ENCODE measurements at places on chromosomes 13 and 19.

DNA sequence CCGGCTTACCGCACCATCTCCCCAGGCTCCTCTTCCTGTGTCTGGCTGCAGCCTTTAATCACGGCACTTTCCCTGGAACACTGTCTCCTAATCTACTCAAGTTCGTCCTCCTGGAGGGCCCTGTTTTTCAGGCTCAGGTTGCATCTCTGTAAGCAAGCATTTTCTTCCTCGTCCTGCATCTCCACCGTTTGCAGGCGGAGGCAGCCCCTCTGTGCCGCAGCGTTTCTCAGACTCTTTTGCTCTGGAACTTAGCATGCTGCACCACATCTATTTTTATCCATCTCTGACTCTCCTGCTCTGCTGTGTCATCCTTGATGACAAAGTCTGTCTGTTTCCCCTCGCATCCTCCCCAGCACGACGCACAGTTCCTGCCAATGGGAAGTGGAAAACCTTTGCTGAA is 117.5 kb downstream of the ATP8A2 start:
- DNase-seq, result no peak

- no peak for DNase-seq
Measured at GRCh38 chr13:71786875-71787274, 80.1 kb downstream of the DACH1 start.

DNA sequence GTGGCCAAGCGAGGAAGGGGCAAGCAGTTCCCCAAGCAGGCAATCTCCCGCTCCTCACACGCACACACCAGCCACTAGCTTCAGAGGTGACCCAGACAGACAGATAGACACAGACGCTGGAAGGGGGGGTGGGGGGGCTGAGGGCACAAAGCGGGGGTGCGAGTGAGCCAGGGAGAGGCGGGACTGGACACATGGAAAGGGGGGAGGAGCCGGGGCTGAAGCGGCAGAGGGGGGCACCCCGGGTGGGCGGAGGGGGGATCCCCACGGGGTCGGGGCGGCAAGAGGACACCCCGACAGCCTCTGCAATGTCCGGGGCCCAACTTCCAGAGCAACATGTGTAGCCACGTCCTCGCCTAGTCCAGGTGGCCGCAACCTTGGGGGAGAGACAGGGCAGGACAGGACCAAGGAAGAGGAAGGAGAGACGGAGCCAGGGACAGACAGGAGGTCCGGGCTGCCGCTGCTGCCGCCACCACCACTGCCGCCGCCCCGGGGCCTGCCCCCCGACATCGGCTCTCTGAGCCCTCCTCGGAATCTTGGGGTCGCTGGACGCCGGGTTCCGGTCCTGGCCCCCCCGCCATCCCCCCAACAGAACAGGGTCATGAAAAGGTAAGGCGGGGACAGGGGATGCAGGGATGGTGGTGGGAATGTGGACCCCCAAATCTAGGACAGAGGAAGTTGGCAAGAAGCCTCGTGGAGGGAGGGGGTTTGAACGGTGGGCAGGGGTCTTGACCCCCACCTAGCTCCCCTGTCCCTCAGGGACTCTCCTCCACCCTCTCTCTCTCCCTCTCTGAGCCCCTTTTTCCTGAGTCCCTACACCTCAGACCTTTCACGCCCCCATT is 1.1 kb downstream of the GRIN2D start:
- no peak for DNase-seq

DNA sequence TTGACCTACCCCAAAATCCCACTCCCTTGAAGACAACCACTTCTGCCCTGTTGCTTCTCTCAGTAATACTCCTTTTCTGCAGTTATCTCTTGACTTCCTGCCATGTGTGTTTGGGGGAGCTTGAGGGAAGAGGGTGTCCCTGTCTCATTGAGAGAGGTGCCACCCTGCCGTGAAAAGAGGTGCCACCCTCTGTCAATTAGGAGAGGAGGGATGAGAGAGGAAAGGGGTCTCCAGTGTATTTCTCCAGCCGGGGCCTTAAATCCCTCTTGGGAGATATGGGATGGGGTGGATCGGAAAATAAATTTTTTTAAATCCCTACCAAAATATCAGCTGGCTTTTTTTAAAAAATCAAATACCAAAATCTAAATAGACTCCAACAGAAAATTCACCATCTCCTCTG is 16.5 kb downstream of the PLD3 start:
- no peak for DNase-seq

DNA sequence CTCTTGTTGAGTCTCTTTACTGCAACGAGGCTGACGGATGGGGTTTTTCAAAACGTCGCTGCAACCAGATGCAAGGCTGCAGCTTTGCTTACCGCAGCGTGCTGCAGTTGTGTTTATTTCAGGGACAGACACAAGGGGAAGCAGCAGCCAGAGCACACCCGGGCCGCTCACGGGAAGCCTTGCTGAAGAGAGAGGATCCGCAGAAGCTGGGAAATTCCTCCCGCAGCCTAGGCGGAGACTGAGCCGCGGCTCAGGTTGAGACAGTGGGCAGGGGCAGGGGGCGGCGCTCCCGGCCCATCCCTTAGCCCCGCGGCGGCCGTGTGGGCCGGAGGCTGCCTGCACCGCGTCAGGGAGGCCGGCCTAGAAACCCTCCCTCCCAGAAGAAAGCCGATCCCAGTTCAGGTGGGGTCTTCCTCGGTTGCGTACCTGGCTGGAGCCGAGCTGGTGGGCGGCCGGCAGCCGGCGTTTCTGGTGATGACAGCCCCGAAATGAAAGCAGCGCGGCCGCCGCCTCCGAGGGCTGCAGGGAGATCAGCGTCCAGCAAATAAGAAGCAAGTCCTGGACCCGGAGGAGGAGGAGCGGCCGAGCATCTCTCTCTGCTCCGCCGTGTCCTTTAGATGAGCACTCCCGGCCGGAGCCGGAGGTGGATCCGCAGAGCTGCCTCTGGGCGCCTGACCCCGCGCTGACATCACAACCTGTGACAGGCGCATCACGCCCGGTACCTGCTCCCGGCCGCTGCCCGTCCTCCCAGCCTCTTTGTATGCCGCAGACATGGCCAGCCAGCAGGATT is at the start of gene FRY:
Gene FRY, plus strand, starts transcription at position 750 of the 790 bp plus-strand sequence. Its CDS starts 22 bp downstream, at position 772.
- DNase-seq, result peak; percentile 43

- no peak for DNase-seq
Measured at GRCh38 chr13:72850959-72851677, 69.2 kb downstream of the PIBF1 start.

- no peak for DNase-seq
Measured at GRCh38 chr19:57664269-57665127, 4.2 kb upstream of the ZSCAN4 start.

DNA sequence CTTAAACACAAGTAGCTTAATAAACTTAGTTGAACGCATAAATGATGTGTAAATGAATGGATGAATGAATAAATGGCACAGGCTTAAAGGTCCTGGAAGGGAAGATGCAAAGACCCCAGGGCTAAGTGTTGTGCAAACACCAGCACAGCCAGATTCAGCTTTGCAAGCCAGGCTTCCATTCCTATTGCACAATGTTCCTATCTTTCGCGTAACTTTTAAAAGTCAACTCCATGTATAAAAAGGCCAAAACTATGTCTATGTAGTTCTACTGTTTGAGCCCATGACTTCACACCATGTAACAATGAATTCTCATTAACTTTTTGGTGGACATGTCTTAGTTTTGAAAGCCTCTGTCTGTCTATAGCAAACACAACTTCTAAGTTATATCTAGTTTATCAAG is 226.0 kb downstream of the NALCN start:
- DNase-seq, result no peak

DNA sequence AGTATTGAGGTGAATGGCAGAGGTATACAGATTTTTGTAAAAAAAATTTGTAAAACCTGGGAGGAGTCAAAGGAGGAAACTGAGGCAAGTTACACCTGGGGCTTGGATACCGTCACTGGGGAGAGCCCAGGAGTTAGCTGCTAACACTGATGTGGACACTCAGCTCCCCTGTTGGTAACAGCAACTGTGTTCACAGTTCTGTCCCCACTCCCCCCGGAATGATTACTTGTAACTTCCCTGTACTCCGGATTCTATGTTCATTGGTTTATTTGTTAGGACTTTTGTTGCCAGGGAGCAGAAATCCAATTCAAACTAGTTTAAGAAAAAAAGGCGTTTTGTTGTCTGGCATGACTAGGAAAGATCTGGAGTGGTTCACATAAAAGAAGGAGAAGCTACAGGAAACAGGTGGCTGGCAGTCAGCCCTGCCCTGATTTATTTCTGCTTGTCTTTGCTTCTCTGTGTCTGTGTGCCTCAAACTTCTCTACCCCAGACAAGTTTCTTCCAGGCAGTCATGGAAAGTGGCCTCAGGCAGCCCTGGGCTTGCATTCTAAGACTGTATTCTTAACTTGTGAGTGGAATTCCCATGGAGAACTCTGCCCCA is 2.3 kb upstream of the GPR12 start:
- DNase-seq, result no peak

DNA sequence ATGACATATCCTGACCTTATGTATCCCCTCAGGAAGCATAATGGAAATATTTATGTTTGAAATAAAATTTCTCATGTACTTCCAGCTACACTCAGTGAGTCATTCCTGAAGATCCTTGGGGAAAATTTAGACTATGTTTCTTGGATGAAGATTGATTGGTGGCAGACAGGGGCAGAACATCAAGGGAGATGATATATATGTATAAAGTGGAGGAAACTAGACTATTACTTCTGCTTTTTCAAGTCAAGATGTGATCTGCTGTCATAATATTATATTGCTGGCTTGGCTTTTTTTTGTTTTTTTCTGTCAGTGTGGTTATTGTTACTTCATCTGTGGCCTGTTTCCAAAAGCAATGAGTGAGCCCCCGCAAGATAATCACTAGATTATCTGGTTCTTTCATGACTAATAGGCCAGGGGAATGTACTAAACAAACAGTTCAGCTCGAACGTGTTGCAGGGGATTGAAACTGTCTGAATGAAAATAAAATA is 87.2 kb upstream of the TNFSF11 start:
- DNase-seq, result no peak

DNA sequence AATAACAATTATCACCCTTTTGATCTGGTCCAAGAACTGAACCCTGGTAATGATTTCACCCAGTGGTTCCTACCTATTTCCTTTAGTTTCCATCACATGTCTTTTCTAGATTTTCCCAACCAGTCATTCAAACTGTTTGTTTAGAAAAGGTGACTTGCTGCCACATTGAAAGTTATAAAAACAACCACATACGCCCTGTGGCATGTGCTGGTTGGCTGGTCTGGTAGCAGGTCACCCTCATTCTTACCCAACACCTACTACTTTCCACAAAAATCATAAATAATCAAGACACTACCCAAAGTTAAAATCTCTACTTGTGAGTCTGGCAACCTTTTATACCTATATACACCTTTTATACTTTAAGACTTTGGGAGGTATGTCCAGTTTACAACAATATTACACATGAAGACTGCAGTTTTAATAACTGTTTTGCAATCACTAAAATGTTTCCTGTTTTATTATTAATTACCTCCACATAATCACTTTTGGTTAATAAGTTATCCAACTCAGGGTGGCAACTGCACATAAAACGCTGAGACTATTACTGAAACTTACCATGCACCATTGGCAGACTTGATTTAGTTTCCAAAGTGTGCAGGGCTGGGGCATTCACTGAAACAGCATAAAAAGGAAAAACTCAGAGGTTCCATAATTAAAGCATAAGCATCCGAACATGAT is 38.9 kb downstream of the DZIP1 start:
- no peak for DNase-seq

- DNase-seq, result no peak
Measured at GRCh38 chr13:109818886-109819285, 32.5 kb upstream of the IRS2 start.

DNA sequence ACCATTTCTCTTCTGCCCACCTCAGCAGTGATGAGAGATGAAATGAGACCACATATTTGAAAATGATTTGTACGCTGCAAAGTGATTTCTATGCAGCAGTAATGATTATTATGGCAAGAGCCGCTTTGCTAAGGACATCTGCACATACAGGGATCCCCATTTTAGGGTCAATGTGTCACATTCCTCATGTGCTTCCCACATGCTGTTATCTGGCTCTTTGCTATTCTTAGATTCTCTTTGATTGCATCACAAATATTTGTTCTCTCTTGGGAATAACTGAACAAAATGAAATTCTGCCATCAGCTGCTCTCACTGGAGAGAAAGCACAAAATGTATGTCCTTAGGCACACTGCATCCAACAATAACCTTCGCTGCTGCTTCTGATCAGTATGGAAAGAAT is 209.5 kb upstream of the IPO5 start:
- DNase-seq, result no peak

GRCh38 chr19:51386882-51387520 is 773 bp downstream of the LIM2 start:
- DNase-seq, result no peak

DNA sequence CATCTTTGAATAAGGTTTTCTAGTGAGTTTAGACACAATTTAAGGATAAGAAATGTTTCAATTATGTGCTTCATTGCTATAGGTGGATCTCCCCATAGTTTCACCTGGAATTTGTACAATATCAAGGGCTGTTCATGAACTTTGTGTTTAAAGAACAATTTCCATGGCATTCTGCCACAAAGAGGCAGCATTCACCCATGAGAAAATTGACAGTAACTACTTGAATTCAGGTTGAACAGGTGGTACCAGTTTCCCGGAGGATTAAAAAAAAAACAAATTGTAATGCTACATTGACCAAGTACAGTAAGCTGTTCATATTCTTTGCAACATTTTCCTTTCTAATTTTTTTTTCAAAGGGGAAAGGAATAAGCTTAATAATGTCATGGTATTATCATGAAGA is 9.1 kb downstream of the SLITRK5 start:
- no peak for DNase-seq

GRCh38 chr13:114174529-114174961 is 4.5 kb upstream of the CFAP97D2 start:
- no peak for DNase-seq

DNA sequence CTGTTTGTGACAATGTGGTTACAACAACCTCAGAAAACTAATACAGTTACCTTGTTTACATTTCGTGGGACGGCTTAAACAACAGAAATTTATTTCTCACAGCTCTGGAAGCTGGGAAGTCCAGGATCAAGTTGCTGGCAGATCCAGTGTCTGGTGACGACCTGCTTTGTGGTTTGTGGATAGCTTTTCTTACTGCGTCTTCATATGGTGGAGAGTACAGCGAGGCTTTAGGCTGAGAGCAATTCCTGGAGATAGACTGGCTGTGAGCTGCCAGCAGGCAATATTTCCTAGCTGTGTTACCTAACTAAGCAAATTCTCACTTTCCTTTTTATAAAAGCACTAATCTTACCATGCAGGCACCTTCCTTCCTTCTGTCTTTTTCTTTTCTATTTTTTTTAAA is 1203.5 kb upstream of the PRR20A start:
- DNase-seq, result no peak

GRCh38 chr19:48400018-48400742 is 6.7 kb downstream of the GRIN2D start:
- no peak for DNase-seq

Data from stimulated activated CD4-positive, alpha-beta T cell treated with anti-CD3 and anti-CD28 coated beads, Interleukin-2, amount 100 ng/mL, for 24 hours (primary cell).